Naive thymus-derived CD4-positive, alpha-beta T cell (primary cell): ENCODE measurements at places on chromosomes 12 and 14. TPM values are rescaled to one million over a fixed set of nuclear protein-coding genes. Genes with fewer than 3 reads are reported as not detected.

The LARP4 gene
- 38.8 TPM for total RNA-seq

The RIN3 gene
- 141 TPM for total RNA-seq

The ZNF268 gene
- total RNA-seq: 38.6 TPM

The NDUFA9 gene
- 56.3 TPM for total RNA-seq

The TMEM132C gene
- not detected for total RNA-seq

The SAMD15 gene
- total RNA-seq: not detected

The IQSEC3 gene
- 3.8 TPM for total RNA-seq

The LGR5 gene
- total RNA-seq: not detected

The RD3L gene
- not detected in 2 replicates for total RNA-seq

The PLBD1 gene
- total RNA-seq: 74.1 TPM

The KCNJ8 gene
- not detected in 2 replicates for total RNA-seq

The CLEC4A gene
- 25.8 TPM for total RNA-seq

The MMAB gene
- total RNA-seq: 18.8 TPM

The KRT86 gene
- not detected for total RNA-seq

The RDH5 gene
- 24.9 TPM for total RNA-seq

The PCED1B gene
- 68.1 and 70.0 TPM in 2 replicates for total RNA-seq

The CLEC9A gene
- total RNA-seq: not detected

The FLVCR2 gene
- total RNA-seq: 6.3 TPM

The NABP2 gene
- total RNA-seq: 9.8 TPM

The STAT2 gene
- 182 TPM for total RNA-seq

The AQP2 gene
- total RNA-seq: not detected

The EPYC gene
- not detected for total RNA-seq
